ENCODE measurements at places on chromosomes 12 and 14.

DNA sequence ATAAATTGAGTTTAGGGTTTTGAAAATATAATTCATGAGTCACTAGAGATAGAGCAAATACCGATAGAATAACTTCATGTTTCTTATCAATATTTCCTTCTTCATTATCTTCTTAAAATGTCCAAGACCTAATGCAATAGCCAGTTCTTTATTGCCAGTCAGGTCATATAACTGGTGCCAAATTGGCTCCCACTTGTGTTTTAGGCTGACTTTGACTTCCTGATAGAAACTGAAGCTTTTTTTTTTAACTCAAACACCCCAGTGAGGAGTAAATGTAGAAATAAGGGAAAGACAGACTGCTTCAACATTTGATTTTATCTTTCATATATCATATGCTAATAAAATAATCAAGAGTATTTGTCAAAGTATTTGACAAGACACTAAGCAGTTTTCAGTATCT lies 80.7 kb downstream of the ARMH4 start:
- no peak for DNase-seq

GRCh38 chr12:42767998-42768397 lies 178.5 kb upstream of the PRICKLE1 start:
- no peak for DNase-seq

- no peak for DNase-seq
These were observed 249.6 kb upstream of the TBX3 start for GRCh38 chr12:114933428-114934160.

GRCh38 chr12:58413794-58414193 lies 472.4 kb downstream of the ATP23 start:
- no peak for DNase-seq

DNA sequence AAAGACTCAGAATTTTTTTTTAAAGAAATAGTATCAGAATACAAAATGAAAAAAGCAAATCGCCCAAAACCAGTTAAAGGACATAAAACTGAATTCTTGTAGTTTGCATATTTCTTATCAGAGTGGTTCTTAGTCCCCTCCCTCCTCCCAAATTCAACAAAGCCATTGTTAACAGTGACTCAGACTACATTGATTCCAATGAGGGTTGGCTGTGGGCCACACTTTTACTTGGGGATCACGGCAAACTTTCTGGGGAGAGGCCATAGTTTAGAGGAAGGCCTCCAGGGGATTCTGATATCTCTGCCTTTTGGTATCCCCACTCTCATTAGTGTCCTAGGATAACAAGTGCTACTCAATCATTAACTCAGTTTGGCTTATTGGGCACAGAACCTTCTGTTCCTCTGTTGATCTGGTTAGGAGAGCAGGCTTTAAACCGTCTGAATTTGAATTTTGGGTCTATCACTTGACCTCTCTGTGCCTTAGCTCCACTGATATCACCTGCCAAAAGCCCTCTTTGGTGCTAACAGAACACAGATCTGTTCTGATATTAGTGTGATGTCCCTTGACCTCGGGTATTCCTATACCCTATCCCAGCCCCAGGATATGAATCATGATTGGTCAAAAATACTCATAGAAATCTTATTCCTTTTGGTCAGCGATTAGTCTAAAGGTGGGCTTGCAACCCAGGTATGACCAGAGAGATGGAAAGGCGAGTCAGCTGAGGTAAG lies 45.2 kb upstream of the APPL2 start:
- no peak for DNase-seq

DNA sequence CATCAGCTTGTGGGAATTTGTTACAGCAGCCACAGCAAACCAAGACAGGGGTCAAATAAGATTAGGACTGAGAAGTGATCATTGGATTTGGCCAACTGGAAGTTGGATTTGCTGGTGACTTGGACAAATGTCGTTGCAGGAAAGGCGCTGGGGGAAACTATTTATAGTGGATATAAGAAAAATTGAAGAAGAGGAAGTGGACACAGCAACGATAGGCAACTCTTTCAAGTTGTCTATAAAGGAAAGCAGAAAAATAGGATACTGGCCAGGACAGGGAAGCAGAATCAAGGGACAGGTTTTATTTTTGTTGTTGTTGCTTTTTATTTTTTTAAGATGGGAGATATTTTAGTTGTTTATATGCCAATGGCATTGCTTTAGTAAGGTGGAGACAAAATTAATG lies 56.2 kb upstream of the RTRAF start:
- DNase-seq, result no peak

GRCh38 chr12:83067981-83068380 lies 381.3 kb downstream of the TMTC2 start:
- DNase-seq, result no peak

GRCh38 chr12:24718617-24719016 lies 230.3 kb downstream of the BCAT1 start:
- DNase-seq, result no peak

DNA sequence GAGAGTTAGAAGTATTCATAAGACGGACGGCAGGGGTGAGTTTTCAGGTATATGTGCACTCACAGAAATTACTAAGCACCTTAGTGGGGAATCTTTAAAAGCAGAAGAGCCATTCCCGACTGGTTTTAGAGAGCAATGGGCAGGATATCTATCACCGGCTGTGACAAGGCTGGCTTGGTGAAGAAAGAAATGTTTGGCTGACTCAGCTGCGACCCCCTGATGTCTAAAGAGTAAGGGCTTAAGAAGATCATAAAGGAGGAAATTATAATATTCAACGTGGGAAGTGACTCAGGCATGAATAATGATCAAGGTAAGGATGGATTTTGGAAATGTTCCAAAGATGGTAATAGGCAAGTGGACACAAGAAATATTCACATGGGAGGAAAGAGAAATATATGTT lies 407.6 kb downstream of the TMEM132D start:
- no peak for DNase-seq
